ENCODE measurements at places on chromosomes 7 and 10. TPM values are rescaled to one million over a fixed set of nuclear protein-coding genes. Genes with fewer than 3 reads are reported as not detected.

DNA sequence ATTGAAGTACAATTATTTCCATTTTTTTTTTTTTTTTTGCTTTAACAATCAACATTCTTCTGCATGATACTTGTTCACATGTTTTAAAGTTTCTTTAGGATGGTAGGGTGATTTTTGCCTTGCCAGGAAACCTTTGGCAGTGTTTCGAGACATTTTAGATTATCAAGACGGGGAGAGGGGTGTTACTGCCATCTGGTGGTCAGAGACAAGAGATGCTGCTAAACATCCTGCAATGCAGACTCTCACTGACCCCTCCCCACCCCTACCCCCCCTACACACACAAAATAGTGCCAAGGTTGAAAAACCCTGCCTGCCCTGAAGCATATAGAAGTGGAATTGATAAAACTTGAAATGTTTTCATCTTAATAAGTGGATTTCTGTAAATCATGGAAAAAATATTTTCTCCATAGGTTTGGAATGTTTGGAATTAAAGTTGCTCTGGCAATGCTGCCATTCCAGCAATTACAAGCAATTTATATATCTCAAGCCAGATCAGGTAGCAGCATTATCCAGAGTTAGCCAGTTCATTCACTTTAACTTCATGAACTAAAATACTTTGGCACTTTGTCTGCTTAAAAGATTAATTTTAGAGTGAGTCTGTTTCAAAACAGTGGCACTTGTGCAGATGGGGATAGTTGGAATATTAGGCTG lies 62.1 kb downstream of the SDHAF3 start:
- DNase-seq, result peak; percentile 52

- DNase-seq, result no peak
These were observed 83.8 kb downstream of the COL13A1 start for GRCh38 chr10:69885379-69886013.

DNA sequence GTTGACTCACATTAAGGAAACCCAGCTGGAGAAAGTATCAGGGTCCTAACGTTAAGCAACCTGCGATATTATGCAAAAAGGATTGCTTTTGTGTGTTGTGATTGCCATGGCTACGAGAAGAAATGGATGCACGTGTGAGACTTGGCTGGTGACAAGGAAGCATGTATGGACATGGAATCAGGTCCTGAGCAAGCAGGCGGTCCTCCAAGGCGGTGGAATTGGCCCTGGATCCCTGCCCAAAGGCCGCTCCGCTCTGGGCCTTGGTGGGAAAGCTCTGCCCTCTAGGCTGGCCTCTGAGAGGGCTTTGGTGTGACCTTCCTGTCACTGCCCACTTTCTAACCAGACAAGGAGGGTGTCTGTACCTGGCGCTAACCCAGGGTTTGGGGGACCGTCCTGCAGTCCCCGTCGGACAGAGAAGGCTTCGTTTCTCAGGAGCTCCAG lies 192.1 kb downstream of the EBF3 start:
- no peak for DNase-seq

DNA sequence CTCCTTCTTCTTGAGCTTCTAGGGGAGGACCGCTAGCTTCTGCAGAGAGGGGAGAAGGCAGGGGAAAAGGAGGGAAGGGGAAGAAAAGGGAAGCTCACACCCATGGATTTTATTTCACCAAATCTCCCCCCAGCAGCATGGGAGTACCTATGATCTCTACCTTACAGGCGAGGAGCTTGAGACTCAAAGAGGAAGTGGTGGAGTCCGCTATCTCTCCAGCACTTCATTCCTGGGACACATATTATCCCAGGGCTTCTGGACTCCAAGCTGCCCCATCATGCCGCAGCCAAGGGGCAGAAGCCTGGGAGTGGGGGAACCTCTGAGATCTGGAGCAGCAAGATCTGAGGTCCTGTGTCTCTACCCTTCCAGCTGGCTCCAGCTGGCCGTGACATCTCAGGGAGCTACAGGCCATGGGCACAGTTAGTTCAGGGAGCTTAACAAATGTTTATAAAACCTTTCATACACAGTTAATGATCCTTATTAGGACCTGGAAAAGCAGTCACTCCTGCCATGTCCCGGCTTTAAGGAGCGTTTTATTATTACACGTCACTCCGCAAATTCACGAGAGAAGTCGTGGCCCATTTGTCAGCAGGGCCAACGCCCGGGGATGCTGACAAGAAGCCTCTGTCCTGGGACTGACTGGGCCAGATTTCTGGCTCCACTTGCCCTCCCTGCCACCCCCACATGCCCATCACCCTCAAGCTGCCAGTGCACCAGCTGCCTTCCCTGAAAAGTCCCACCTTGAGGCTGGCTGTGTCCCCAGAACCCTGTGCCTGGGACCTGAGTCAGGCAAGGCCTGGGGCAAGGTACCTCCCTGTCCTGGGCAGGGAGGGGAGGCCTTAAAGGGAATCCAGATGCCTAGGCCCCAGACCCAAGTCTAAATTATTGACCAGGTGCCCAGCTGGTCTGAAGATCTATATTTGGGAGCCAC lies 132.1 kb upstream of the ZMIZ1 start:
- DNase-seq, result no peak

DNA sequence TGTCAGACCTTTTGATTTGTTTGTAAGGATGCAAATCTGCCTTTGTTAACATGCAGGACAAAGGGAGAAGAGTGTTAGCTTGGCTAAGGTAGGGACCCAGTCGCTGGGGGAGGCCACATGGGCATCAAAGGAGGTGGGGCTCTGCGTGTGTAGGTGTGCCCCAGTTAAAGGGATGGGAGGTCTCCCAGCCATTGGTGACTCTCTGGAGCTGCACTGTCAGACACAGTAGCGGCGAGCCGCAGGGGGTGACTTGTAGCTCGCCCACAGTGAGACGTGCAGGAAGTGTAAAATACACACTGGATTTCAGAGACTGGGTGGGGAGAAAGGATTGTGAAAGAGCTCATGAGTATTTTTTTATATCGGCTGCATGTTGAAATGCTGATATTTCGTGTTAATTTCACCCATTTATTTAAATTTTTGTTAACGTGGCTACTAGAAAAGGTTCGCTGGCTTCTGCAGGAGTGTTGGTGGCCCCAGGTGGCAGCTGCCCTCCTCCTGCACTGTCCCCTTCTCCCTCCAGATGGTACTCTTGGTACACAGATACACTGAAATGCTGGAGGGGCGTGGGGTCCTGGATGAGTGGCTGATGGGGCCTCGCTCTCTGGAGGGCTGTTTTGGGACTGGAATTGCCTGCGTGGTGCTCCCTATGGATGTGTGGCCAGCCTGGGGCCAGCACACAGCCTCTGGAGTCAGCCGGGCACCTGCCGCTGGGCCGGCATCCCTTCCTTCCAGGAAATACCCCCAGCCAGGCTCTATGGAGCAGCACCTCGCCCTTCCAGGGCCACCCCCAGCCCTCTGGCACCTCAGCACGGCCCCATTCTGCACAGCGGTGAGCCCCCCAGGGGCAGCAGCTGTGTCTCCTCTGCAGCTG lies 59.2 kb downstream of the LHPP start:
- no peak for DNase-seq

GRCh38 chr10:5618042-5618441 lies 48.4 kb downstream of the ASB13 start:
- no peak for DNase-seq

GRCh38 chr10:88019753-88020152 lies 156.3 kb downstream of the PTEN start:
- DNase-seq, result no peak

GRCh38 chr7:104352736-104353135 lies 24.3 kb downstream of the LHFPL3 start:
- DNase-seq, result no peak

- DNase-seq, result no peak
These were observed 62.8 kb downstream of the ADARB2 start for GRCh38 chr10:1674501-1674900.

Gene CFAP70
- polyA plus RNA-seq, result not detected

Gene SMKR1
- polyA plus RNA-seq, result 3.6 TPM

- no peak for DNase-seq
These were observed 12.6 kb downstream of the MICALL2 start for GRCh38 chr7:1446620-1447032.

Gene MMD2
- not detected for polyA plus RNA-seq

Gene EPHA1
- polyA plus RNA-seq, result 7.6 TPM

DNA sequence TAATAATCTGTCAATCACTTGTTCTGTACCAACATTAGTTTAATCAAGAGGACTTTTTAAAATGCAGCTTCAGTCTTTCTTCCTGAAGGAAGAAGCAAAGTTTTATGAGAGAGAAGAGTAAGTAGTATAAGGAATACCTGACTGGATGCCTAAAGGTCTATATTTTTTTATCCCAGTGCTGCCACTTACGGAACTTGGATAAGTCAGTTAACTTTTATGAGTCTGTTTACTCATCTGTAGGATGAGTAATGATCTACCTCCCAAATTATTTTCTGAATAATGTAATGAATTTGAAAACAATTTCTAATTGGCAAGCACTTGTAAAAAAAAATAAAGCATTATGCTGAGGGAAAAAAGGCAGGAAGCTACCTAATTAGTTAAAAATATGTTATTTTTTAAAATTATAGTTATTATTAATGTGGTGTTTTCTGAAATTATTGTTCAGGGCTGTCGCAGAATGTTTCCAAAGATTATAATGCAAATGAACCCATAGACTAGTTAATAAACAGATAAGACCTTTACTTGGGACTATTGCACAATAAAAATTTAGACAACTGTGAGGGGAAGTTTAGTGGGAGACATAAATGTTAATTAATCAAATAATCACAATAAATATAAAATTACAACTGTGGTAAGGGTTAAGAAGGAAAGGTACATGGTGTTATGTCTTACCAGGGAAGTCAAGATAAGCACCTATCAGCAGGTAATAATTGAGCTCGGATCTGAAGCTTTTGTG lies 24.6 kb downstream of the SLK start:
- DNase-seq, result no peak

DNA sequence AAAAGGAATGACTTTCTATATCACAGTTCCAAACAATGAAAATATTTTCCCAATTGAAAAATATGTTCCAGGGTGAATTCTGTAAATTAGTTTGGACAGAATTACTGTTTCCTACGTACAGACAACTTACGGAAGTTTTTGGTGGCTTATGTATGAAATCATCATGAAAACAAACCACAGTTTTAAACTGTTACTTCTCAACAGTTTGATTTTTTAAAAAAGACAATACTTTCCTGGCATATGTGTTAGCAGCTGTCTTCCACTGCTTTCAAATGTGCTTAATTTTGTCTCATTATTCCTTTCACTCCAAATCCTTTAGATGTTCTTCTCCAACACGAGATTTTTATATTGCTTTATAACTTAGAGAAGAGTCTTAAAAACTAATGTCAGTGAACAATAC lies 56.2 kb downstream of the SEMA3A start:
- DNase-seq, result no peak

DNA sequence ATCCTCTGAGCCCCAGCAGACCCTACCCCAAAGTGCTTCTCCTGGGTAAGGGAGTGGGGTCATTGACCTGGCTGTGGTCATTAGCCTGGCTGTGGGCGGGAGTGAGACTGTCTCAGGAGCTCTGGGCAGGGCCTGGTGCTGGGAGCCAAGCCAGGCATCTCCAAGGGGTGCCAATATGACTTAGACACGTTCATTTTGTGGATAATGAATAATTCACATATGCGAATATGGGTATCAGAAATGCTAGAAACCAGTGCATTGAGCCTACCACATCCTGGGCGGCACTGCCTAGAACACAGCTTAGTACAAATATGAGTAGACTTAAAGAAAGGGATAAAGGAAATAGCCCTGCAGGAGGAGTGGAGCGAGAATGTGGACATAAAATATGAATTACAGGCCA lies 14.4 kb upstream of the SRRM3 start:
- no peak for DNase-seq

Gene ZNF775
- polyA plus RNA-seq, result 2.2 TPM

- no peak for DNase-seq
These were observed 93.5 kb downstream of the ADARB2 start for GRCh38 chr10:1643908-1644179.

Gene NCF1
- 4.6 TPM for polyA plus RNA-seq

GRCh38 chr7:150520145-150520544 lies 5.5 kb downstream of the GIMAP7 start:
- peak; percentile 41 for DNase-seq

Data from CD4-positive, CD25-positive, alpha-beta regulatory T cell (primary cell).